CD4-positive, alpha-beta T cell treated with Interleukin-21 for 1 hour (primary cell): ENCODE measurements at places on chromosomes 1 and 21.
A peak's percentile ranks its signal among the peaks of the same experiment; 100 is the strongest.

DNA sequence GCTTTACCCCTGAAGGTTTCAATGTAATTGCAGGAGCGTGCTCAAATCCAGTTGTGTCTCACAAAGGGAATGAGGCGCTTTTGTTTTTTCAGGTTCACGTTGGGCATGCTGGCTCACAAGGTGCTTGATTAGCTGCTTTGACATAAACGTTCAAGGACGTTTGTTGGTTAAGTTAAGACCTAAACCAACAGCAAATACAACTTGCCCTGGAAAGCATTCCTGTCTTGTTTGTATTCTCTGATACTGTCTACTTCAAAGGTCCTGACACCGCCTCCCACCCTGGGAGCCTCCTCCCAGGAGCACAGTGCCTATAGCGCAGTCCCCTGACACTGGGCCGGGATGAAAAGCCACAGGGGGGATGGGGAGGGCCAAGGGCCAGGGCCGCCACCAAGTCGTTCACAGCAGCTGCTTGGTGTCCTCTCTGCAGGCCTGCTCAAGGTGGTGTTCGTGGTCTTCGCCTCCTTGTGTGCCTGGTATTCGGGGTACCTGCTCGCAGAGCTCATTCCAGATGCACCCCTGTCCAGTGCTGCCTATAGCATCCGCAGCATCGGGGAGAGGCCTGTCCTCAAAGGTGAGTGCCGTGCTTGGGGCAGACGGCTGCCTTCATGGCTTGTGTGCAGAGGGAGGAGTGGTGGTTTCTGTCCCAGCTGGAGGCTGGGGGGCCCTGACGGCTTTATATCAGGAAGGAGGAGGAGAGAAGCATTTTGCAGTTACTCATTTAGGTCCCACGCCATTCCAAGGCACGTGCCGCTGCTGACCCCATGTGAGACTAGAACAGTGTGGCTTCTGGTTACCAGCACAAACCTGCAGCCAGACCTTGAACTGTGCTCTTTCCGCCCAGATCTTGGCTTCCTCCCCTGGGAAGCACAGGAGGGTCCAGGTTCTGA is 6.1 kb downstream of the FAM3B start:
- no peak for DNase-seq

DNA sequence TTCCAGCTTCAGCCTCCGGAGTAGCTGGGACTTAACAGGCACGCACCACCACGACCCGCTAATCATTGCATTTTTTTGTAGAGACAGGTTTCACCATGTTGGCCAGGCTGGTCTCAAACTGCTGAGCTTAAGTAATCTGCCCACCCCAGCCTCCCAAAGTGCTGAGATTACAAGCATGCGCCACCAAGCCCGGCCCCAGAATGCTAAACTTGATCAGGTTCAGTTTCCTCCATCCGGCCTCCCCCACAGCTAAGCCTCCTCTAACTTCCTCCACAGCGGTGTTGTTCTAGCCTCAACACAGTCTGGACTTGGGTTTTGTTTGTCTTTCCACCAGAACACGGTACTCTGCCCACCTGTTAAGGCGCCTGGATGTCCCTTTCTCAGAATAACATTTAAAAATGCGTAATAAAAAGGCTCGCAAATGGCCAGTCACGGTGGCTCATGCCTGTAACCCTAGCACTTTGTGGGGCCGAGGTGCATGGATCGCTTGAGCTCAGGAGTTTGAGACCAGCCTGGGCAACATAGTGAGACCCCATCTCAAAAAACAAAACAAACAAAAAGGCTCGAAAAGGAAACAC is 2.4 kb downstream of the PARP1 start:
- peak; percentile 36 for DNase-seq

DNA sequence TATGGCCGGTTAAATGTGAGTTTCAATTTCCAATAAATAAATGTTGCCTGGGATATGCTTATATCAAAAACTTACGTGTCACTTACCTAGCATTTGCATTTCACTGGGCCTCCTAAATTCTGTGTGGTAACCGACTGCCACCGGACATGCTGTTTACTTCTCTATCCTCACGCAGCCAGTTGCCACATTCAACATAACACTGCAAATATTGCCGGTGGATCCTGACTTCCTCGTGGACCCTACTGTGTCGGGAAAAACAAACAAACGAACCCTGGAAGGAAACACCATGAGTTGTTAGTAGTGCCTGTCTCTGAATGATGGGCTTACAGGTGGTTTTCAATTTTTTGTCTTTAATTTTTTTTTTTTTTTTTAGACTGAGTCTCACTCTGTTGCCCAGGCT is 54.1 kb downstream of the RIPK4 start:
- DNase-seq, result no peak

- no peak for DNase-seq
Measured at GRCh38 chr1:12460911-12461621, 156.9 kb downstream of the DHRS3 start.

DNA sequence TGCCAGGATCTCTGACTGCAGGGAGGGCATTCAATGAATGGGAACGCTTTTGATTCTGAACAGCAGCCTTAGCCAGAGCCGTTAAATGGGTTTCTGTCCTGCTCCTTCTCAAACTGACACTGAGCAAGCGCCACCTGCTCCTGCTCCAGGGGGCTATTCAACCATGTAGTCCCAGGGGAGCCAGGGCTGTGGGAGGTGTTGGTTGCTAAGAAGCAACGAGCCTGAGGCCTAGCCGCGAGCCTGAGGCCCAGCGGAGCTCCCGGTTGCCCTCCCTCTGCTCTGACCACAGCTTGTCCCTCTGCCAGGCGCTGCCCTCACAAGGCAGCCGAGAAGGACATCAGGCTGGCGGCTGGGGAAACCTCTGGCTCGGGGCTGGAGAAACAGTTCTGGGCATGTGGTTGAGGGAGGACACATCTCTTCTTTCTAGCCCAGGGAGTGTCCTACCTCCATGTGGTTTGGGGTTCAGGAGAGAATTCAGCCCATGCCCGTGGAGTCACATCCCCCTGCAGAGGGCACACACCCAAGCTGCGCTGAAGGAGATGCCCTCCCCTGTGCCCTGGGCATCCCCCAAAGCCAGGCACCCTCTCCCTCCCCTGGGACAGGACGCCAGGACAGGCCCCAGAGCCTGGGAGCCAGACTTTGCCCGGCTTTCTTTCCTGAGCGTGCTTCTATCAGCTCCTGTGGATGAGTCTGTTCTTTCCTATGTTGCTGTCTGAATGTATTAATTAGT is 18.0 kb downstream of the PCP4 start:
- DNase-seq, result no peak

GRCh38 chr1:55472115-55472514 is 257.0 kb upstream of the USP24 start:
- DNase-seq, result no peak

DNA sequence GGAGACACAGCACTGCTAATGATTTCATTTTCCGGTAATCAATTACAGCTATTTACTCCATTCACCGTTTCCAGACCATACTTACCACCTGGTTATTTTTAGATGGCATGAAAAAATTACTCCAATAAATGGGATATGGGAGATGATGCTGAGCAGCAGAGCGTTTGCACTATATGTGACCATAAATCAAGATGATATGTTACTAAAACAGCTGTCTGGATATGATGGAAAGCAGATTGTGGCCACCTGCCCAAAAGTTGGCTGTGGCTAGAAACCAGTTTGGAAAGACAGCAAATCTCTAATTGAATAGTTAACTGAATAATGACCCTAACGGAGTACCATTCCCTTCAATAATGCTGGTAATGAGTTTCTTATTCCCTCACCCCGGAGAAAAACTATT is 22.5 kb upstream of the KCTD3 start:
- DNase-seq, result no peak

DNA sequence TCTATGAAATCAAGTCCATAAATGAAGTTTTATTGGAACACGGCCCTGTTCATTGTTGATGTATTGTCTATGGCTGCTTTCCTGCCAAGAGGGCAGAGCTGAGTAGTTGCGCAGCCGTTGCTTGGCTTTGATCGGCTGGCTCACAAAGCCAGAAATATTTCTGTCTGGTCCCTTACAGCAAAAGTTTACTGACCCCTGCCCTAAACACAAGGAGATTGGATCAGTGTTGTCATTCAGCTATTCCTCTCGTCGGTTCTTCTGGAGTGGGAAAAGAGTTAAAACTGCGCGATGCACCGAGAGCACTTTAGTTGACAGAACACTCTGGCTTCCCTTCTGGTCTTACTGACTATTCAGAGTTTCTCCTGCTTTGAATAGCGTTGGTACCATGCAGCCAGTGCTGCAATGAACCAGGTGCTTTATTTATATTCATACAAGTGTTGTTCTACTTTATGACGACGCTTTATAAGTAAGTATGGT is 868 bp downstream of the ZBTB40 start:
- DNase-seq, result no peak

DNA sequence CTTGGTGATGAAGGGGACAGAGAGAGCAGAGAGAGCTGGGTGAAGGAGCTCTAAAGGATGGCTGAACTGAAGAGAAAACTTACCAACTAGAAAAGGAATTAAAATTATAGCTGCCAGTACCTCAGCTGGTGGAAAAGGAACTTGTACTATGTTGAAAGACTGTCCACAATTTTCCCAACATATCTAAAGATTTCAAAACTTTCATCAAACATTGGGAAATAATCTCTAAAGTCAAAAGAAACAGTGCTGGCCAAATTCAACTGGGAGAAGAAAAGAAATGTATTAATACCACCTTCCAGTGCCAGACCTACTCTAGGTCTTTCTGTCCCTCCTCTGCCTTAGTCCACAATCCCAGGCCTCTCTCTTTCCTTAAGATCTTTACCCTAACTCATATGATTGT is 6.1 kb downstream of the SMG5 start:
- no peak for DNase-seq

GRCh38 chr1:18491168-18491567 is 10.4 kb downstream of the KLHDC7A start:
- DNase-seq, result no peak

GRCh38 chr1:189657715-189658114 is 819.9 kb downstream of the BRINP3 start:
- no peak for DNase-seq

GRCh38 chr1:15254559-15254958 is 7.5 kb downstream of the FHAD1 start:
- DNase-seq, result no peak

DNA sequence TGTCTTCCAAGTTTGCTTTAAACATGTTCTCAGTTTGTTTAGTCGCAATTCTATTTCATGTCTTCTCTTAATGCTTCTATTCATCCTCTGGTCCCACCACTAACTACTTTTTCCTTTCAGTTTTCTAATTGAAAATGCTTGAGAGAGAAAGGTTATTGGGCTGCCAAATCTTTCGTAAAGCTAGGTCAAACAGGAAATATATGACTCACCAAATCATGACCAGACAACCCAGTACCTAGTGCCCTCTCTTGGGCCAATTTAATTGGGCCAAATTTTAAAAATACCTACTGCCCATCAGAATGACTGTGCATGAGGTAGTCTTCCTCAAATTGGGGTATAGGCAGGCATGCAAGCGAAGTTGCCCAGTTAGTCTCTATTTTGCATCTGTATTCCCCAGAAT is 295.4 kb upstream of the PBX1 start:
- DNase-seq, result no peak

GRCh38 chr1:51946300-51946699 is 44.2 kb downstream of the RAB3B start:
- no peak for DNase-seq

DNA sequence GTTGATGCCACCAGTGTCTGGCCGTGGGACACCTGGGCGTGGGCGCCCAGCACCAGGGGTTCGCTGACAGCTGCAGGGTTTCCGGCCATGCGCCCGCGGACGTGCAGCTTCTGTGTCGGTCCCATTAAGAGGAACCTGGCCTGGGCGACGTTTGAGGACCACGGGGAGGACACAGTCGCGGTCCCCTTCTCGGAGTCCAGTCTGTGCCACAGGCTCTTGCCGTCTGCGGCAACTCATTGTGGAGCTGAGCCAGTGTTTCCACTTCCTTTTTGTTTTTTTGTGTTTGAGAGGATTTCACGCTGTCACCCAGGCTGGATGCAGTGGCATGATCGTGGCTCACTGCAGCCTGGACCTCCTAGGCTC is 1.6 kb upstream of the C1orf159 start:
- no peak for DNase-seq

- no peak for DNase-seq
Measured at GRCh38 chr21:36465478-36465877, 14.4 kb downstream of the CLDN14 start.

GRCh38 chr21:37458669-37459276 is 92.2 kb downstream of the DYRK1A start:
- DNase-seq, result no peak

- no peak for DNase-seq
Measured at GRCh38 chr1:54663725-54664124, 22.1 kb downstream of the MROH7 start.

DNA sequence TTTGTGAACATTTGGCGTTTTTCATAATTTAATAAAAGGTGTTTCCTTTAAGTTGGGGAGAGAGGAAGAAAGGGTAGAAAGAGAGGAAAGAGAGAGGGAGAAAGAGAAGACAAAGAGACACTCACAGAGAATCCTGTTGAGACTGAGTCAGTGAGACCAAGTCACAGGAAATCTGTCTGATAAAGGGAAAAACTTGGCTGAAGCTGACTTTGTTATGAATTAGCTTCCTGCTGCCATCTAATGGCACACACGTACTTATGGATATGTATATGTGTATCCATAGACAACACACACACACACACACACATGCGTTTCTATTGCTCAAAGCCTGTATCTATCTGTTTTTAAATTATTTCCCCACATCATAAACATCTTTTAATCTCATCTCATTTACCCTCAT is 42.5 kb upstream of the DISC1 start:
- peak; percentile 4 for DNase-seq

DNA sequence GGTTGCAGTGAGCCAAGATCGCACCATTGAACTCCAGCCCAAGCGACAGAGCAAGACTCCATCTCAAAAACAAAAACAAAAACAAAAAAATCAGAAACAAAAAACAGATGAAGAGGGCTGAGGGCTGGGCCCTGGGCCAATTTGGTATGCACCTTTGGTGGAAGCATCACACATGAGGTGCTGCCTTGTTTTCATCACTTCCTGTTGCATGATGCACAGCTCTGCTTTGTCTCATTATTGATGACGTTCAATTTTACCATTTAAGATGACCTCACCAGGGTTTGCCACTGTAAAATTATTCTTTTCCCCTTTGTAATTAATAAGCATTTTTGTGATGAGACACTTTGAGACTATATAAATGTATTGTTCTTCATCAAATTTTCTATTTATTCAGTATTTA is 9.8 kb upstream of the IFNAR2 start:
- DNase-seq, result no peak

GRCh38 chr1:82879701-82880305 is 1079.1 kb downstream of the ADGRL2 start:
- DNase-seq, result no peak

DNA sequence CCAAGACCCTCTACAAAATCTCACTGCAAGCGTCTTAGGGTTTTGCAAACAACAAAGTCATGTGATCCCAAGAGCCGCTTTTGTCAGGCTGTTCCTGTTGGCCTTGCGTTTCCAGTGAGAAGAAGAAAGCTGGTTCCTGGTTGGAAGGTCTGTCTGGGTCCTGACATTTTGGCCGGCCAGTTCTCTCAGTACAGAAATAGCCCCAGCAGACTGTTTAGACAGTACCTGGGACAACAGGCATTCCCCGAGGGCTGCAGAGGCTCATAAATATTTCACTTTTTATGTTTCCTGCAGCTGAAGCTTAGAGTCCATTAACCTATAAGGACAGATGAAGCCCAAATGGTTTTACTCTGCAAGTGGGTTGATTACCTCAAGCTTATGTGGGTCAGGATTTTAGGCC is 8.6 kb downstream of the GPR137B start:
- DNase-seq, result no peak
